Keratinocyte (primary cell): ENCODE measurements at places on chromosomes 3 and 15. TPM values are rescaled to one million over a fixed set of nuclear protein-coding genes. Genes with fewer than 3 reads are reported as not detected.
A peak's percentile ranks its signal among the peaks of the same experiment; 100 is the strongest.

The SLC15A2 gene
- polyA plus RNA-seq = 1.6 to 3.4 TPM (median 2.6 TPM) in 3 replicates

GRCh38 chr3:133992951-133993620, 36.6 kb downstream of the SLCO2A1 start:
- no peak overlapping the region for H3K4me3 ChIP-seq
- H3K36me3 ChIP-seq = no peaks in the 10 kb centered on the region
- peaks cover 14% of the 10 kb centered on the region for H3K4me1 ChIP-seq
- no peak overlapping the region for H3K27ac ChIP-seq
- H3K27me3 ChIP-seq = peaks cover 40% of the 10 kb centered on the region
- DNase-seq = no peak

GRCh38 chr15:61079529-61079928, 149.6 kb downstream of the RORA start:
- no peaks in the 10 kb centered on the region for H3K36me3 ChIP-seq
- peaks cover 3% of the 10 kb centered on the region for H3K27me3 ChIP-seq

The GOLGA6D gene
- 0.03 TPM in 1 of 3 replicates, not detected in the others for polyA plus RNA-seq

The SLC9C1 gene
- not detected in 3 replicates for polyA plus RNA-seq

GRCh38 chr15:58086491-58086890, 21.0 kb upstream of the ALDH1A2 start:
- DNase-seq = no peak
- no peak overlapping the region for H3K4me3 ChIP-seq

DNA sequence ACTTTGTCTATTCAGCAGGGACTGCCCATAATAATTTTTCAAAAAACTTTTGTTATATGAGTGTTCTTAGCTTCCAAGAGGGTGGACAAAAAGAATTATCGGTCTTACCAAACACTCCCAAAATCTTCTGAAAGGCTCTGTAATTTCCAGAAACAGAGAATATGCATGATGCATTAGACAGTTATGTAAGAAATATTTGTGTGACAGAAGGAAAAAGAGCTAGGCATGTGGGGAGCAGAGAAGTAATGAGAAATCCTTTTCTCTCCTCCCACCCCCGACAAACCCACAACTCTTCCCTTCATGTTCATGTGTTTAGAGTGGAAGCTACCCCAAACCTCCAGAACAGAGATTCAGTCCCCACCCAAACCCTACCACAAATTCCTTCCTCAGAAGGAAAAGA, 86.8 kb downstream of the MYO5A start:
- H3K4me1 ChIP-seq = peaks cover 31% of the 10 kb centered on the region
- no peaks in the 10 kb centered on the region for H3K27me3 ChIP-seq
- no peak for DNase-seq
- H3K4me3 ChIP-seq = no peak overlapping the region

DNA sequence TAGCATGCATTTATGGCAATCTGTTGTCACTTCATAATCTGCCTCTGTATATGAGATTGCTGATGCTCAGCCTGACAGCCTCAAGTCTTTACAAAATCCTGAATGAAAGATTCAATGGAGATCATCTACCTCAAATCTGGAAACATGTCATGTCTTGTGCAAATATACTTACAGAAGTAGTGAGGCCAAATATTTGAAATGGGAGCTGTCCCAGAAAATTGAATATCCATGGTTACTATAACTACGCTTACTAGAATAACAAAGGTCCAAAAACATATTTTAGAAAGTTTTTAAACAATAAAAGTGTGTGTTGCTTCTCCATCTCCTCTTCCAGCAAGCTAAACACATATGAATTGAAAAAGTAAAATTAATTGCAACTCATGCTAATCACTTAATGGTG, 133.2 kb upstream of the DPH6 start:
- no peak overlapping the region for H3K27ac ChIP-seq
- H3K36me3 ChIP-seq = no peaks in the 10 kb centered on the region

DNA sequence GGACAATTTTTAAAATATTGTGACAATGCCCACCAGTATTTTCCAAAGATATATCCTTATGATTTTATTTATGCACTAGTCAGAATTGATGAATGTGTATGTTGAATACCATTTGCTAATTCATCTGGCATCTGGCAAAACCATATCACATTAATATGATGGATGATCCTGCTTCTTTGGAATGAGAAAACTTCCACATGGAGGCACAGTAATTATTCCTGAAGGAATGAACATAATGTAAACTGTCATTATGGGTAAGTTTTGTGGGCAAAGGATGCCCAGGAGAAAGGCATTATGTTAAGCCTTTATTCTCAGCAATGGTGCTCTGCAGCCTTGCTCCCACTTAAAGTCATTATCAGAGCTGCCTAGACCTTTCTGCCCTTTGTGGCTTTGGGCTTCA, 113.0 kb upstream of the MME start:
- H3K4me1 ChIP-seq = peaks cover 9% of the 10 kb centered on the region
- no peaks in the 10 kb centered on the region for H3K27me3 ChIP-seq
- H3K4me3 ChIP-seq = no peak overlapping the region
- no peak for DNase-seq

DNA sequence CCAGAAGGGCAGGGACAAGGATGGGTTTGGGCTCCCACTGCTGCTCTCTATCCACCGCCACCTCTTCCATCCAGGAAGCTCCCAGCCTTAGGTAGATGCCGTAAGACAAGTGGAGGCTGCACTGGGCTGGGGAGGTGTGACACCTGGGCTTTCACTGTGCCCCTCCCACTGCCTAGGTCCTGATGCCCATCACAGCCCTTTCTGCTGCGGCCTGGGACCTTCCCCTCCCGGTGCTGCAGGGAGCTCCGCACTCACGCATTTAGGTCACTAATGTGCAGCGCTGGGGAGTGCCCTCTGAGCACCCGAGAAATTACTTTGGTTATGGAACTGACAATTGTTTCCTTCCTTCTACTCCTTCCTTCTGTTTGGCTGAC, 850 bp downstream of the LTF start:
- H3K4me1 ChIP-seq = no peaks in the 10 kb centered on the region
- peaks cover 42% of the 10 kb centered on the region for H3K27me3 ChIP-seq
- DNase-seq = no peak
- H3K36me3 ChIP-seq = no peaks in the 10 kb centered on the region
- no peak overlapping the region for H3K27ac ChIP-seq

The CA12 gene
- polyA plus RNA-seq = 101 to 220 TPM (median 158 TPM) in 3 replicates

The PTPRG gene
- polyA plus RNA-seq = 10.0 to 17.7 TPM (median 12.1 TPM) in 3 replicates

DNA sequence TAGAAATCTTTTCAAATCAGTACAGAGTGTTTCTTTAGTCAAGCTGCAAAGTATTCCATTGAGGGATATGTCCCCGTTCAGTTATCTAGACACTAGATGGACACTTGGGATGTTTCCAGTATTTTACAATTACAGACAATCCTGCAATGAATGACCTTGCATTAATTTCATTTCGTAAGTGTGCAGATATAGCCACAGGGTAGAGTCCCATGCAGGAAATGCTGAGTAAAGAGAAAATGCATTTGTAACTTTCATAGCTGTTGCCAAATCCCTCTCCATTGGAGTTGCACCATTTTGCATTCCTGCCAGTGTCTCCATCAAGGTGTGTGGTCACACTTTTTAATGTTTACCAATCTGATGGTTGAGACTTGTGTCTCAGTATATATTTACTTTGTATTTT, 92.5 kb downstream of the LIPC start:
- peaks cover 28% of the 10 kb centered on the region for H3K4me1 ChIP-seq
- H3K27me3 ChIP-seq = no peaks in the 10 kb centered on the region
- no peak overlapping the region for H3K4me3 ChIP-seq
- no peak overlapping the region for H3K27ac ChIP-seq
- no peaks in the 10 kb centered on the region for H3K36me3 ChIP-seq
- no peak for DNase-seq

The FOXL2 gene
- polyA plus RNA-seq = 0.25 to 0.57 TPM (median 0.26 TPM) in 3 replicates

The GPR171 gene
- polyA plus RNA-seq = not detected in 3 replicates

The LRRIQ4 gene
- not detected in 3 replicates for polyA plus RNA-seq

- H3K27me3 ChIP-seq = no peaks in the 10 kb centered on the region
- no peaks in the 10 kb centered on the region for H3K4me1 ChIP-seq
- H3K27ac ChIP-seq = no peak overlapping the region
- H3K4me3 ChIP-seq = no peak overlapping the region
- H3K36me3 ChIP-seq = peaks cover 9% of the 10 kb centered on the region
Measured at GRCh38 chr3:196585044-196585757, 16.7 kb downstream of the FBXO45 start.

DNA sequence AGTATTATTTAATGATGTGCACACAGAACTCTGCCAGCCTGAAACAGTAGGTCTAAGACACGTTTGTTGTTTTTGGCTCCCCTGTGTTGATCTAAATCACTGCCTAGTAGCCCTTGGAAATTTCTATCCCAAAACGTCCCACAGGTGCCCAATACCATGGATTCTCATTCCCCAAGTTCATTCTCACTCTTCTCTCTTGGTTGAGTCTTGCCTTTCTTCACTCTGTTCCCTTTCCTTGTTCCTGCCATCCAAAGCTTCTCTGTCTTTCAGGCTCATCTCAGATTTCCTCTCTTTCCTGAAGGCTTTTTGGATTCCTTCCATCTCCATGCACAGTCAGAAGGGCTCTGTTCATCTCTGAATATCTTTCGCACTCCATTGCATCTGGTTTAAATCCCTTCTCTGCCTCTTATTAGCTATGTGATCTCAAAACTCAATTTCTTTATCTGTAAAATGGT, 54.2 kb downstream of the PPARG start:
- no peak for DNase-seq
- no peak overlapping the region for H3K27ac ChIP-seq
- H3K4me1 ChIP-seq = peaks cover 19% of the 10 kb centered on the region
- H3K4me3 ChIP-seq = no peak overlapping the region
- H3K27me3 ChIP-seq = no peaks in the 10 kb centered on the region

The GOLGA6L4 gene
- 0.44 to 1.6 TPM (median 0.86 TPM) in 3 replicates for polyA plus RNA-seq

GRCh38 chr15:57133127-57133968, 214.9 kb downstream of the TCF12 start:
- H3K27me3 ChIP-seq = no peaks in the 10 kb centered on the region
- no peak overlapping the region for H3K4me3 ChIP-seq
- no peaks in the 10 kb centered on the region for H3K4me1 ChIP-seq
- H3K36me3 ChIP-seq = no peaks in the 10 kb centered on the region
- DNase-seq = no peak

The TRANK1 gene
- polyA plus RNA-seq = 2.5 to 4.7 TPM (median 3.2 TPM) in 3 replicates

The LYZL4 gene
- not detected in 3 replicates for polyA plus RNA-seq

- H3K27ac ChIP-seq = peak overlapping the region; percentile 88
- no peak overlapping the region for H3K4me3 ChIP-seq
- H3K4me1 ChIP-seq = peaks cover 58% of the 10 kb centered on the region
- no peaks in the 10 kb centered on the region for H3K36me3 ChIP-seq
- no peaks in the 10 kb centered on the region for H3K27me3 ChIP-seq
Measured at GRCh38 chr15:71278989-71279756, 163.9 kb downstream of the THSD4 start.

DNA sequence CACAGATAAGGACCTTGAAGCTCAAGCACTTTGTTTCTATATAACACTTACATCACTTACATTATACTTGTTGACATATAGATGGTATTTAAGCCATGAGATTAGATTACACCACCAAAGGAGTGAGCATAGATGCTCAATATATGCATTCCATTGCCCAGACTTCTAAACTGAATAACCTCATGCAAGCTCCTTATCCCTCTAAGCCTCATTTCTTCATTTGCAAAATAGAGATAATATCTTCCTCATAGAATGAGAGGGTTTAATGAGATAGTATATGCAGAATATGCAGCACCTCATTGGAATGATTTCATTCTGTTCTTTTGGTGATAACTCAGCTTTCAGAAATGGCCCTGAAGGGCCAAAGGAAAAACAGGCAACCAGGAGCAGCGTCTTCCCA, 18.5 kb downstream of the NLGN1 start:
- H3K27ac ChIP-seq = no peak overlapping the region
- no peaks in the 10 kb centered on the region for H3K27me3 ChIP-seq
- no peak for DNase-seq
- no peaks in the 10 kb centered on the region for H3K36me3 ChIP-seq
